Erythroblast (primary cell): ENCODE measurements at places on chromosomes 4 and X.

DNA sequence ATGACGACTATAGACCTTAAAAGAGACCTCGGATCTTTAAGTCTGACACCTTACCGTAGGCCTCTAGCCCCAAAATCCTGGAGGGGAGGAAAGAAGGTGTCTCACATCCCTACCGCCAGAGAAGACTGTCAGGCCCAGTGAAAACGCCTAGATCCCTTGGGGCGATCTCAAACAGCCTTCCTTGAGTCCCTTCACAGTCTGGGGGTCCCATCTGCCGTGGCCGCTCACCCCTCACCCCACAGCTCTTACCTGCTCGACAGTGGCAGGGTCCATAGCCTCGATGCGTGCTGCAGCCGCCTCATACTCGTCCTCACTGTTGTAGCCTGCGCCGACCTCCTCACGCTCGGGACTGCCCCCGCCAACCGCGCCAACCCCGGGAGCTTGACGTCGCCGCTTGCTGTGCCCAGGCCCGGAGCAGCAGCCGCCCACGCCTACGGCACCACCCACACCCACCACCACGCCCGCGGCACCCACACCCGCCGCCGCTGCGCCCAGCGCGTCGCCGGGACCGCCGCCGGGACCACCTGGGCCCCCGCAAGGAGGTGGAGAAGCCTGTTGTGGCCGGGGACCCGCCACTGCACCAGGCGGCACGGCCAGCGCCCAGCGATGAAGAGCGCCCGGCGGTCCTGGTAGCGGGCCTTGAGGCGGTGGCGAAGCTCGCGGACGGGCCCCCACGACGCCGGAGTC is 536 bp downstream of the OTUD5 start:
- peak; percentile 74 for DNase-seq

- no peak for DNase-seq
Measured at GRCh38 chr4:120004054-120004453, 62.6 kb downstream of the MAD2L1 start.

DNA sequence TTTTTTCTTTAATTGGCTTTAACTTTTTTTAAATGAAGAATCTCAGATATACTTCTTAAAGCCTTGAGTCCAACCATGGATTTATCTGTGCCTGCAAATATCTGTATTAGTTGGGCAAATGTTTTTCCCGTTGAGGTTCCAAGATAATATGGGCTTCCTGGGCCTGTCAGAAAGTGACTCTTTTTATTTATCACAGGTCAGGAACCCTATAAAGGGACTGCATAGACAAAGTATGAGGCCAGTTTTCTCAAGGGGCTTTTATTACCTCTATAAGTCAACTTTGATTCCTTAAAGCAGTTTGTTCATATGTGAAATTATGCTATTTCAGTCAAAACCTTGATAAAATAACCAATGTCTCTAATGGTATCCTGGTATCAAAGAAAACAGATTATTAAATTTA is 80.2 kb upstream of the BMP2K start:
- peak; percentile 25 for DNase-seq

DNA sequence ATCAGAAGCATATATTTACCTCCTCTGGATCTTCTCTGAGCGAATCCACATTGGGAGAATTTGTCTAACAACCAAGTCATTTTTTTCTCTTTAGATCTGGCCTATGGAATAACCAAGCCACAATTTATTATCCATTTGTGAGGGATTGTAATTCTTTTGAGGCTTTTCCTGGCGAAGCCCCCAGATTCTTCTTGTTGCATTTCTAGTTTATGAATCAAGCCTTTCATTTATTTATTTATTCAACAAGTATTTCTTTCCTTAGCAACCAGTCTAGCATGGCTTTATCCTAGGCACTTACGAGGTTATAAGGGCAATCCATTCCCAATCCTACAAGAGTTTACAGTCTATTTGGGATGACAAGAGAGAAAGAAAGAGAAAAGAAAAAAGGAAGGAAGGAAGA is 18.4 kb upstream of the FNIP2 start:
- DNase-seq, result no peak

DNA sequence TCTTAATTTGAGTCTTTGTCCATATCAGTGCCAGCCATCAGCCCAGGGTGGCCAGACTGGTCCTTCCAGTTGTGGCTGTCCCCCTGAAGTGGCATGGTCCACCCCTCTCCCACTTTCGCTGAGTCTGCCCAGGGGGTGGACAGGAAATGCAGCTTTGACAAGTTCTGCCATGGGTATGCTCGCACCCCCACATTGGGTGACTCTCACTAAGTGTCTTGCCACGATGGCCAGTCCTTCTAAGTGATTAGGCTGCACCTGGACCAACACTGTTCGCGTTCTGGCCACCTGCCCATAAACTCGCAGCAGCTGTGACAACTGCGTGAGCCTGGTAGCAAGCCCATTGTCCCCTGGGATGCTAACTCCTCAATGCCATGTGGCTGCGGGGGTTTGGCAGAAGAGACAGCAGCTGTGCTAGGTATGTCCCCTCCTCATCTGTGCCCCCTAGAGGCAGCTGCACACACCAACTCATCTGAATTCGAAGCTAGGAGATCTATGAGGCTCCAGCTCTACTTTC is 10.0 kb upstream of the LNX1 start:
- no peak for DNase-seq

GRCh38 chrX:35439692-35440091 is 358.4 kb upstream of the MAGEB16 start:
- no peak for DNase-seq

DNA sequence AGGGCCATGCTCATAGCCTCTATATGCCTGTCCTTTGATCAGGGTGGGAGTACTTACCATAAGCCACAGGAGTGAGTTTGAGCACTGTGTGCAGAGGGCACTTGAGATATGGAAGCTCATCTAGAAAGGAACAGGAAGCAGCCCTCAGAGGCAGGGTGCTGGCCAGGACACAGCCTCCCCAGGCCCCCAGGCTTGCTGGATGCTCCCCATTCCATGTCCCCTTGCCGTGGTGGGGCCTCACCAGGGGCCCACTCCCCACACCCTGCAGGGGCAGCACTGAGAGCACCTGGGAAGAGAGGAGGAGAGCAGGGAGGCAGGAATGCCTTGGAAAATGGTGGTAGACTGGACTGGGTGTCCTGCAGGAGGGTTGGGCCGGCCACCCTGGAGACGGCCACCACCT is 14.3 kb downstream of the TRO start:
- no peak for DNase-seq

DNA sequence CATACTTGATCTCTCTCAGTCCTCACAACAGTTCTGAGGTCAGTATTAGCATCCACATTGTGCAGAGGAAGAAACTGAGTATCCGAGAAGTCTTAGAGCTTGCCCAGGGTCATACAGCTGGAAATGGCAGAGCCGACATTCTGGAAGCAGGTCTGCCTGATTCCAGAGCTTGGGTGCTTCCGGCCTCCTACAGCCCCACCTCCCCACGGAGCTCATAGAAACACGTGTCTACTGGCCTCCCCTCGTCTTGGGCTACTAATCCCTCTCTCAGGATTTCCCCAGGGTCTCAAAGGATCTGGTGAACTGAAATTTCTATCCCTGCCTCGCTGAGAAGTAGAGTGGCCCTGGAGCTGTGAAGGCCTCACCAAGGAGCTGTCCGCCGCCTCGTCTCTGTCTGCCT is 12.0 kb upstream of the KDM5C start:
- DNase-seq, result no peak

GRCh38 chr4:118762730-118763477 is 73.0 kb downstream of the SEC24D start:
- DNase-seq, result no peak

DNA sequence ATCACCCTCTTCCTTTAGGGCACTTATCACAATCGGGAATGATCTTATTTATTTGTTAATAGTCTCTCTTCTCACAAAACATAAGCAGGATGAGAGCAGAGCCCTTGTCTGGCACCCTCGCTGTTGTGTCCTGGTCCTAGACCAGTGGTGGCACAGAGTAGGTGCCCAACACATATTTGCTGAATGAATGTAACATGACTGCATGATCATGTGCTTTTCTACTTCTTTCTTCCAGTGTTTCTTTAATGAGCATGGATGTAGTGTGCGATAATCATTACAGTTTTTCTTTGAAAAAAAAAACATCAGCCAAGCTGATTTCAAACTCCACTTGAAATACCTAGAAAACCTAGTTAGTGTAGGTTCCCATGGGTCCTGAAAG is 164.1 kb downstream of the CHIC2 start:
- no peak for DNase-seq

GRCh38 chr4:98248934-98249333 is 12.2 kb upstream of the RAP1GDS1 start:
- DNase-seq, result no peak

GRCh38 chr4:71212216-71212615 is 126.6 kb upstream of the SLC4A4 start:
- DNase-seq, result no peak

GRCh38 chr4:20462426-20463175 is 210.9 kb downstream of the SLIT2 start:
- DNase-seq, result no peak

GRCh38 chrX:44733931-44734330 is 109.9 kb upstream of the DUSP21 start:
- no peak for DNase-seq

DNA sequence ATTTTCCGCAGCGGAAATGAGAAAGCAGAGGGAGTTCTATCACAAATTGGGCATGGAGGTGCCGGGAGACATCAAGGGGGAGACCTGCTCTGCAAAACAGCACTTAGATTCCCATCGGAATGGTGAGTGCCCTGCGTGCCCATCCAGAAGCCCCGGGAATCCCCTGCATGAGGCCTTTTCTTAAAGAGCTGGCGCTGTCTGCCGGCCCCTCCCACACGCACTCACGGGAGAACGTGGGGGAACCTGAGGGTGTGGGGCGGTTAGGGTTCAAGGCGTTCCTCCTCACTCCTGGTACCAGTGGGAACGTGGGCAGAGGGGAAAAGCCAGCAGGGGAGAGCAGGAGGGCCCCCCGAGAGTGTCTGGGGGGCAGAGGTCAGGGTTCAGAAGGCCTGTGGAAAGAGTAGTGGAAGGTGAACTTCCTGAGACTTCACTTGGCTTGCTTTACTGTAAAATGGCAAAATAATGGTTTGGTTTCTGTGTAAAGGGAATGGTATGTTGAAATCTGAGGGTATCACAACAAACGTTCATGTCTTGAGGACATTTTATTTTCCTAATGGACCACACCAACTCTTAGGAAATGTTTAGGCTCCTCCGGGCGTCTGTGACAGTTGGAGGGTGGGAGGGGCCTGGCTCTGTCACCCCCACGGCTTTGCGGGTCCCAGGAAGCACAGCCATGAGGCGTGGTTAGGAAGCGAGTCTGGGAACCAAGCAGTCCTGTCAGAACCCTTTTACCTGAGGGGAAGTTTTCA is 38.0 kb downstream of the PCGF3 start:
- DNase-seq, result no peak

DNA sequence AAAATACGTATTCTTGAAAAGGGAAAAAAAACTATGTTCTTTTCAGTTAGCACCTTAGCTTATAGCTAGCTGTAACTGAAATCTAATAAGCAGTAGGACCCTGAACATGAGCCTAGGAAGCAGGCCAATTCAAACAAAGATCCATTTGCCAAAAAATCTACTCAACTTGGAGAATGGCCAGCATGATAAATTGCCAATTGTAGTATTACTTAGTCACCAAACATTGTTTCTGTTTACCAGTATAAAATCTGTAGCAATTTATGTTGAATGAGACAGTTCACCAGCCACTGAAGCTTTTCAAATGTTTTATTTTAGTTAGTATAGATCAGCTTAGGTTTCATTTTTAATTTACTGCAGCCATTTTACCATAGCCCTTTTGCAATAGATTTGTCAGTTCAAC is 323.6 kb upstream of the DIPK2B start:
- DNase-seq, result no peak

DNA sequence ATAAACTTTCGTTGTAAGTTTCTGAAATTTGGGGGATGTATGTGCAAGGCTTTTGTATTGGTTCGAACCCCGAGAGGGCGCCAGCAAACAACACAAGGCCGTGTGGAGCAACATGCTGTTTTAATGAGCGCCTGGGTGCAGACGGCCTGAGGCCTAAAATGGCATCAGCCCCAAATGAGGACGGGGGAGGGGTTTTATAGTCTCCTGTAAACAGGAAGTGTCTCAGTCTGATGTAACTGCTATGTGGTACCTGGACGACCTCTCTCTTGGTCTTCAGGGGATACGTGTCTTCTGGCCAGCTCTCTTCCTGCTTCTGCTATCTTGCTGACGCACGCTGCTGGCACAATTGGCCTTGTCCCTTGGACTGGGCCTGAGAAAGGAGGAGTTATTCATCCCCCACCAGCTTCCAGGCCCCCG is 1348.0 kb downstream of the ADGRL3 start:
- DNase-seq, result no peak

DNA sequence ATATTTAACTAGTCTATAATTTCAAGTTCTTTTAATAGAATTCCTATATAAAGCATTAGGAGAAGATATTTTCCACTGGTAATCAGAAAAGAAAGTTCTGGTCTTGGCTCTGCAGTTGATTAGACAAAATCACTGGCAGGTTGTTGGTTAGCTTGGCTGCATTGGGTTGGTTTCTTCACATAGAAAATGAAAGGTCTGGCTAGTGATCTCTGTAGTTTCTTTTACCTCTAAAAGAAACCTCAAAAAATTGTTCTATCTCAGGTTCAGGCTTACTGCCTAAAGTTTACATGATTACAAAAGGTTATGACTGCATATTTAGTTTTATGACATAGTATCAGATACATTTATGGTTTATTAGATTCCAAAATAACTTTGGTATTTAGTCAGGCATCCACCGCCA is 95.8 kb upstream of the NAP1L5 start:
- DNase-seq, result no peak

DNA sequence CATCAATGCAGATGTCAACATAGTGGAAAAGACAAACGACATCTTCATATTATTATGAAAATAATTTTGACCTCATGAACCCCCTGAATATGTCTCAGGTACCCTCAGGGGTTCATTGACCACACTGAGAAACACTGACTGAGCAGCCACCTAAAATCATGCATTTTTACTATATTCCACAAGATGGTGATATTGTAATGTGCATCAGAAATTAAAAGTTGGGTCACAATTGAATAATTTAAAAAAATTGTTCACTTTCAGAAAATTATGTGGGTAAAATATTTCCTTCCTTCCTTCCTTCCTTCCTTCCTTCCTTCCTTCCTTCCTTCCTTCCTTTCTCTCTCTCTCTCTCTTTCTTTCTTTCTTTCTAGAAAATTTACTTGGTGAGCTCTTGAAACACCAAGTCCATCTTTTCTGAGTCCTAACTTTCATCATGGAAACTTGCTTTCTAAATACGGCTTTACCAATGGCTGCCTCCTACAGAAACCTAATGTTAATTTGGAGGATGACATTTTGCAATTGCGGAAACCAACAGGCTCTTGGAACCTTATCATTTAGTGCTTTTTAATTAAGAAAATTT is 103.6 kb downstream of the RTL3 start:
- DNase-seq, result no peak

- peak; percentile 42 for DNase-seq
Measured at GRCh38 chr4:138090150-138090917, 151.8 kb downstream of the SLC7A11 start.

DNA sequence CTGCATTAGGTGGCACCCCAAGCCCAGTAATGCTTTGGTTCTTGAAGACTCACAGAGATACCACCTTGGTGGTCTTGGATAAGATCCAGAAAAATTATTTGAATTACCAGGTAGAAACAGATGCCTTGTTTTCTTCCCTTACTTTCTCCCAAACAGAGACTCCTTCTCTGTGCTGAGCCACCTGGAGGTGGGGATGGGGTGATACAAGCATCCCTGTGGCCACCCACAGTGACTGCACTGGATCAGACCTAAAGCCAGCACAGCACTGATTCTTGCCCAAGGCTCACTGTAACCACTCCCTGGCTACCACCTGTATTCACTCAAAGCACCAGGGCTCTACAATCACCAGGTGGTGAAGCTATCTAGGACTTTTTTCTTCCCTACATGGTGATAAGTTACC is 156.8 kb downstream of the TEX13A start:
- DNase-seq, result no peak
